Right ventricle myocardium inferior (tissue), 1 donor: ENCODE measurements at places on chromosomes 4 and X.

GRCh38 chr4:124753941-124754581 lies 41.5 kb upstream of the ANKRD50 start:
- no peak for DNase-seq

- no peak for DNase-seq
These were observed 22.6 kb downstream of the SYNPO2 start for GRCh38 chr4:118911238-118911703.

- DNase-seq, result no peak
These were observed 348.7 kb downstream of the MAPK10 start for GRCh38 chr4:86011117-86011516.

- no peak for DNase-seq
These were observed 57.8 kb downstream of the DCLK2 start for GRCh38 chr4:150136036-150136435.

- no peak for DNase-seq
These were observed 35.2 kb downstream of the PWWP3B start for GRCh38 chrX:106203315-106203714.

- no peak for DNase-seq
These were observed 43.0 kb upstream of the SCOC start for GRCh38 chr4:140330311-140330900.

DNA sequence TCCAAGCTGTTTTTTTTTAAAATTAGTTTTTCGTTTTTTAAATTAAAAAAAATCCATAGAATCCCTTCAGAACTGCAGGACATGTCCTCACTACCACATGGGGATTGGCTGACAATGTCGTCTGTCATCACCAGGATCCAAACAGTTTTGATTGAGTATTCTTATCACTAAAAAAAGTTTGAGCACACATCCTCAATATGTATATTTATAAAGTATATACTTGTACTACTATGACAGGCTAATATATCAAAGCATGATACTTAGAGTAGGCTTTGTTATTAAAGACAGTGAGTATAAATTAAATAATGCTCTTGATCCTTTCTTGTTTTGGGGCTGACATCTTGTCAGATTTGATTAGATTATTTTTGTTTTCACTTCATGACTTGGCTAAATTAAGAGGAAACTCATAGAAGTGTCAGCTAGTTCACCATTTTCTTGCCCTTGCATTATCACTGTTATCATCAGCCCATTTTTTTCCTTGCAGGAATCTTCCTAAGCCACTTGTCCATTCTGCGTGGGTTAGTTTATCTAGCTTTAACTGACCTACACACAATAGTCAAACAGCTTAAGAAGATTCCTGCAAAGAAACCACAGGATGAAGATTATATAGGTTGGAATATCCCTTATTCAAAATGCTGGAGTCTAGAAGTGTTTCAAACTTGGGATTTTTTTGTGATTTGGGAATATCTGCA lies 92.8 kb downstream of the AMMECR1 start:
- DNase-seq, result no peak
